ENCODE measurements at places on chromosomes 1 and 21.

GRCh38 chr1:23931491-23931880 is 18.3 kb upstream of the CNR2 start:
- no peak for DNase-seq

DNA sequence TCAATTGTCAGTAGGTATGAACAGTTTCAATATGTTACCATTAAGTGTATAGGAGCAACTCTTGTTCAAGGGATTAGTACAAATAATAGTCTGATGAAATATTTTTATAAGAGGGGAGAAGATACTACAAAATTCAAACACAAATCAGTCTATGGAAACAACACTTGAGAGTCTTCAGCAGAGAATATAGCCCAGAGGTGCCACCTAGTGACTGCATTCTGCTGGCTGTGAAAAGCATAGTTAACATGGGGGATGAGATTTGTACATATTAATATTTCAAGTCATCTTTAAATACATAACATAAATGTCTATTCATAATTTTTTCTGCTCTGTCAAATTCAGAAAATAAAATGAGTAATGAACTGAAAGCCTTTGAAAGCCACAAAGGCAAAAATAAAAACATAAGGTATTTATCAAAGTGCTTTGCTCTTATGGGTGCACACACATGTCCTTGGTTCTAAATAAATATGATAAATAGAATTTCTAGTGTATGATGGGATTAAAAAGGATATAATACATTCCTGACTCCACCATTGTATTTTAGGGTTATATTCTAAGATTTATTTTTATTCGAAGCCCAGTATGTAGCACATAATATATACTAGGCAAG is 440.9 kb upstream of the ZRANB2 start:
- DNase-seq = no peak

GRCh38 chr1:219574484-219575087 is 38.3 kb downstream of the ZC3H11B start:
- no peak for DNase-seq

- DNase-seq = no peak
Measured at GRCh38 chr1:163842571-163842970, 520.8 kb downstream of the NUF2 start.

DNA sequence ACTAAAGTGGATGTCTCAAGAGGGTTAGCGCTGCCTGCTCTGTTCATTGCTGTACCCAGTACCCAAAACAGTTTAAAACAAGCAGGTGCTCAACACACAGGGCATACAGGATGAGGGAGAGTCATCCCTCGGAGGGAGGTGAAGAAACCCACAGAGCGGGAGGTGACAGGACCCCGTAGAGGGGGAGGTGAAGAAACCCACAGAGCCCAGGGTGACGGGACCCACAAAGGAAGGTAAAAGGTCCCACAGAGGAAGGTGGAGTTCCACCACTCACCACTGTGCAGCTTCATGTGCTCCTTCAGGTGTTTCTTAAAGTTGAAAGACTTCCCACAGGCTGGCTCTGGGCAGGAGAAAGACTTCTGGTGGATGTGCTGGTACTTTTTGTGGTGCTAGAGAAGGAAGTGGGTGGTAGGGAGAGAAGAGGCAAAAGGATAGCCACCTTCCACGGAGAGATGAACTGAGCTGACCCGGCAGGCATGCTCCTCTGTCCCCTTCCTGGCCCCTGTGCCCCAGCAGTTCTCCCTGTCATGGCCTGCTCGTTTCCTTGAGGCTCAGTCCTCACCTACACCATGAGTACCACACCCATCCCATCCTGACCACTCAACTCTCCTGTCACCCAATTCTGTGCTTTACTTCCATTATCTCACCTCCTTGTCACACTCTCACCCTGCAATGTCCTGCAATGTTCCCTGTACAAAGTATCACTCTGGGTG is 5.1 kb downstream of the ZNF692 start:
- peak; percentile 23 for DNase-seq

- no peak for DNase-seq
Measured at GRCh38 chr1:162159515-162159914, 90.0 kb downstream of the NOS1AP start.

GRCh38 chr1:193157360-193157759 is 29.1 kb downstream of the B3GALT2 start:
- no peak for DNase-seq

Data from stimulated activated CD8-positive, alpha-beta memory T cell treated with anti-CD3 and anti-CD28 coated beads, Interleukin-2, amount 100 ng/mL, for 48 hours (primary cell).